ENCODE measurements at places on chromosomes 1 and 21.

DNA sequence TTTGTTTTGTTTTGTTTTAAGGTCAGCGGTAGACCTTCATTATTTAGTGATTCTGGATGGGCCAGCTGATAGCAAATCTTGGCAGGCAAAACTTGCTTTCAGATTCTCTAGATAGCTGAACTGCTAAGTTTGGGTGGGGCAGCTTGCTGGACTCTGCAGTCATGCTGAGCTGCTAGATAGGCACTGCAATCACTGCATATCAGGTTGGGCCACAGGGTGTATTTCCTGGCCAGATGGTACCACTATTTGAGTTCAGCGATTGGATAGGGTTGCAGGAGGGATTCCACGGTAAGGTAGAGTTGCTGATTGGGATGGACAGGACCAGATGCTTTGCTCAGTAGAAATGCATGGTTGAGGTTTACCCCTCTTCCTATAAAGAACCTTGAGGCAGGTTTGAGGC is 579.3 kb upstream of the ADGRL4 start:
- no peak for DNase-seq

DNA sequence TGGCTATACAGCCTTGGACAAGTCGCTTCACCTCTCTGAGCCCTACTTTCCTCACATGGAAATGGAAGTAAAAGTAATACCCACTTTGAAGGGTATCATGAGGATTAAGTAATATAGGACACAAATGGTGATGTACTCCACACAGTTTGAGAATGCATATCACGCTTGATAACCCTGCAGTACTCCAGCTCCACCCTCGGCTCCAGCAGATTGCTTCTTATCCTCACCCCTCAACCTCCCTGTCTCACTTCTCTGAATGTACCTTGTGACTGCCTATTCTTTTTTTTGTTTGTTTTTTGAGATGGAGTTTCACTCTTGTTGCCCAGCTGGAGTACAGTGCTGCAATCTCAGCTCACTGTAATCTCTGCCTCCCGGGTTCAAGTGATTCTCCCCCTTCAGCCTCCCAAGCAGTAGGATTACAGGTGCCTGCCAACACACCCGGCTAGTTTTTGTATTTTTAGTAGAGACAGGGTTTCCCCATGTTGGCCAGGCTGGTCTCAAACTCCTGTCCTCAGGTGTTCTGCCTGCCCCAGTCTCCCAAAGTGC is 55.5 kb downstream of the LDLRAD2 start:
- no peak for DNase-seq

- DNase-seq = no peak
Measured at GRCh38 chr21:33330726-33331125, 6.0 kb downstream of the IFNAR1 start.

GRCh38 chr21:41362605-41363369 is 960 bp downstream of the MX2 start:
- DNase-seq = no peak

DNA sequence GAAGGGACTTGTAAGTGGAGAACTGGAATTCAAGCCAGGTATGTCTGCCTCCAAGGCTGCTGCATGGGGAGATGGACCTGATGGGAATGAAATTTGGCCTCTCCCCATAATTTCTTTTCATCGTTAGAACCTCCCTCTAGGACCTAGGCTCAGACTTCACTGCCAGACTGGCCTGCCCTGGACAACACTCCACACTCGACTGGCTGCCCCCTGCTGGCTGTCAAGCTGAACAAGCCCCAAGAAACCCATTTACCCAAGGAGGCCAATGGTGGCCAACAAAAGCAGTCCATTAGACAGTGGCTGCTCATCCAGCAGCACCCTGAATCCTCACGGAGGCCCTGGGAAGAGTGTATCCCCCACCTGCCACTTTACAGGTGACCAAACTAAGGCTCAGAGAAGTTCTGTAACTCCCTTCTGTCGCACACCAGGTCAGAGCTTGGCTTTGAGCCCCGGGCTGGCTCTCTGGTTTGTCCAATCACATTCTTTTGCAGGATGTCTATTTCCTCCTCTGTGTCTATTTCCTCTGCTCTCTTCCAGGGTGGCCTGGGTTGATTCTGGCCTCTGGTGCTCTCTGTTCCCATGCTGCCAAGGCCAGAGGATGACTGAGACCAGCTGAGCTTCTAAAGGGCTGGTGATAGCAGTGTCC is 3.8 kb downstream of the RNF186 start:
- no peak for DNase-seq

DNA sequence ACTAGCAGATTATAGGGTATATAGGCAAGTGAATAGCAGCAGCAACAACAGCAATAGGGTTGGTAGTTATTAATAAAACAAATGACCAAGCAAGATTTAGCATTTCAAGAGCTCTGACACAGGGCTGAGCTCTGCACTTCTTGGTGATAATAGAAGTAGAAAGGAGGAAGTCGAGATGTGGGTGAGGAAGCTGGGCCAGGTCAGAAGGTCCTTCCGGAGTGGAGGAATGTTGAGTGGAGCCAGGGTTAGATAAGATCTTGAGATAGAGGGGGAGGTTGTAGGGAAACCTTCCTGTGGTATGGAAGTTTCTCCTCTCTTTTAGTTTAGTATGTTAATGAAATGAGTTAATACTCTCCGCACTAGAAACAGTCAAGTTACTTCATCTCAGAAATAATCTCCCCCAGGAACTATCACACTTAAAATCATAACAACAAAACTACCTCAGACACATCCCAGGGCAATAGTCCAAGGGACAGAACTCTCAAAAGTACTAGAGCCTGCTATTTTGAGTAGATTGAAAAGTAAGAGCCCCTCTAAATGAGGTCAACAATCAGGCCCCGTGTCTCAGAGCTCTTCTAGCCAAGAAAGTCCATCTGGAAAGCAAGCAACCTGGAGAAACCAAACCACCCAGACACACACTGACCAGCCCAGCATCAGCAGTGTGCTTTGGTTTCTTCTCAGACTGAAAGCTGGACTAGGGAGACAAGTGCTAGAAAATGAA is 45.4 kb upstream of the ATP1B1 start:
- no peak for DNase-seq

GRCh38 chr1:7372477-7373120 is 398.5 kb upstream of the VAMP3 start:
- no peak for DNase-seq

GRCh38 chr1:205339197-205339702 is 17.5 kb downstream of the KLHDC8A start:
- DNase-seq = no peak

DNA sequence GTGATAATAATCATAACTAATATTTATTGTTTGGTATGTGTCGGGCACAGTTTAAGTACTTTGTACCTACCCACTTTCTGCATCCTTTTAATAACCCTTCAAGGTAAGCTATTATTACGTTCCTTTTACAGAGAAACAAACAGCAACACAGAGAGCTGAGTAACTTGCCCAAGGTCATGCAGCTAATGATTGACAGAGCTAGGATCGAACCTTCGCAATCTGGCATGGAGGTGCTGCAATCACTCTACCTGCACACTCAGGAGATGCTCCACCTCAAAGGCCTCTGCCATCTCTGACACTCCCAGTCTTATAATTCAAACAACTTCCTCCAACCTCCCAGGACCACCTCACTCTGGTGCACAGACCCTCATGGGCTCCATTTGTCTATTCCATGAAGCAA is 137.2 kb downstream of the DMRTA2 start:
- DNase-seq = no peak

DNA sequence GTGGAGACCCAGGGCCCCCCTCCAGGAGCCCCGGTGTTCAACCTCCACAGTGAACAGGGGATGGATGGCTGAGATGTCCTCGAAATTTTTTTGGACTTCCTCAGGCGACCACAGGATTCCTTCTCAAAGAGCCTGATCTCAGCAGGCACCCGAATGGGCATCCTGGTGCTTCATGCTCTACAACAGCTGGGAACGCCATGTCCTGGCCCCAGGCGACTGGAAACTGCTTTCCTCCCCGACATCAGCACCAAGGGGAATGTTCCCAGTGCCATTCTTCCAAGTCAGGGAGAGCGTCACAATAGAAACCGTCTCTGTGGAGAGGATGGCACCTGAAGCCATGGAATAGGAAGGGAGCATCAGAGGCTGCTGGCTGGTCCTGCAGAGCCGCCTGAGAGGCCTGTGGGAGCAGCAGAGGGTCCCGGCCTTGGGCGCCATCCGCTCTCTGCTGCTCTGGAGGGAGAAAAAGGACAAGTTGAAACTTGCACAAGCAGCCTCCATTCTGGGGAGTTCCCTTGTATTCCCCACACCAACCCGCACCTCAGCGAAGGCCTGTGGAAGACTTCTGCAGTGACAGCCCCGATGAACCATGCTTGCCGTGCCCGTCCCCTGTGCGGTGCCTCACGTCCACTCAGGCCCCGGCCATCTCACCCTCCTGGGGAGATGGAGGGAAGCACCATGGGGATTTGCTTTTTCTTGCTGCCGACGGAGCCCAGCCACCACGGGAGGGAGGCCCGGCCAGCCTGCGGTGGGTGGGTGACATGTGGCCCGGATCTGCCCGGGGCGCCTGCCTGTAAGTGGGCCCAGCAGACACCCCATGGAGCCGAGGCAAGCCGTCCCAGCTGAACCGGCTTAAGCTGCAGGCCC is 2.3 kb upstream of the ADARB1 start:
- no peak for DNase-seq

DNA sequence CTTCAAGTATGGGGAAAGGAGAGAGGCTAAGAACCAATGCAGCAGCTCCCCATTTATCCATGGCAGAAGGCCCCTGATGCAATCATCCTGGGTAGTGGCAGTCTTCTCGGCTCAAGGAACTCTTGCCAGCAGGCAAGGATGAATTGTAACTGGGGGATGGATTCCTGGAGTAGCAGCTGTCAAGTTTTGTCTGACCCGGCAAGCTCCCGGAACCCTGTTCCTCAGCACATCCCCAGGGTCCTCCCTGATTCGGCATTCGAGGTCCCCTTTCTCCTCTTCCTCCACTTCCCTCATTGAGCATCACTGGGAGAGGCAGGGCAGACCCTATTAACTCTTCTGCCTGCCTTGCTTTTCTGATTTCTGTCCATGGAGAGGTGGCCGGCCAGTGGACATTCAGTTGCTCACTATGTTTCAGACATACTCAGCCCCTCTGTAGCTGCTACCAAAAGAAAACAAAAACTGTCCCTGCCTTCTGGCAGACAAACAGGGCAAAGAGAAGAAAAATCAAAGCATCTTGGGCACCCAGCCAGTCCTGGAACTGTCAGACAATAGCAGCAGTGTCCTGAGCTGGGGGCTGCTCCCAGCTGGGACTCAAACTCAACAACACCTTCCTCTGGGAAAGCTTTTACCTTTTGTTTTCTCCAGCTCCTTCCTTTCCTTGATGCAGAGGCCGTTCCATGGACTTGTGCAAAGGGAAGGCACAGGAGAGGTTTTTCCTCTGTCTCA is 5.6 kb upstream of the PTCH2 start:
- DNase-seq = no peak

DNA sequence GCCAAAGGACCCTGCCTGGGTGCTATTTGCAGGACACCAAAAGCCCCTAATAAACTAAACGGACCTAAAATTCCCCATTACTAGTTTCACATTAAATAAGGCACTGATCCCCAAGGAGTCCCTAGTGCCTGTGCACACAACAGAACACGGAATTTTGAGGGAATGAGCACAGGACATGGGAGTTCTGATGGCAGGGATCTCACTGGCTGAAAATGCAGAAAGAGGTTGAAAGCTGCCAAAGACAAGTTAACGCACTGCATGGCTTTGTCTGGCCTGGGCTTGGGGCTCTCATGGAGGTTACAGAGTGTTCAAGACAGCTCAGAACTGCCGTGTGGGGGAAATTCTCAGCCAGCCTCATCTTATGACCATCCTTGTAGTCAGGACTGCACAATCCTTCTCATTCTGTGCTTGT is 15.6 kb upstream of the ATP1B1 start:
- DNase-seq = no peak

GRCh38 chr1:15350151-15350550 is 59.5 kb upstream of the EFHD2 start:
- DNase-seq = no peak

GRCh38 chr1:196875935-196876334 is 11.9 kb upstream of the CFHR4 start:
- no peak for DNase-seq

- no peak for DNase-seq
Measured at GRCh38 chr1:173417563-173417962, 59.6 kb upstream of the PRDX6 start.

DNA sequence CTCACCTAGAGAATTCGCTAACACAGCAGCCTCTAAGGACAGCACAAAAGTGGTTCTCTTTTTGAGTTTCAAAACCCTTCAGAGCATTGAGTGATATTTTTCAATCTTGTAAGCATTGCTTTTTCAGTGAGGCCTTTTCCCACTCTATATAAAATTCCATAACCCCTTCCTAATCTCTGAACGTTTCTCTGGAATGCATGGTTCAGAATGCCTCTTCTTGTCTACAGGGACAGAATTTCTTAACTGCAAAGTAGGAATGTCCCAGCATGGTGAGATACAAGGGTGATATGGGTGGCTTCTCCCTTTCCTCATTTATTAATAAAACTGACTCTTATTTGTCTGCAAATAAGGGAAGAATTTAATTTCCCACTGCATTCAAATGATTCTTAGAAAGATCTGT is 377.9 kb downstream of the LTN1 start:
- DNase-seq = no peak

DNA sequence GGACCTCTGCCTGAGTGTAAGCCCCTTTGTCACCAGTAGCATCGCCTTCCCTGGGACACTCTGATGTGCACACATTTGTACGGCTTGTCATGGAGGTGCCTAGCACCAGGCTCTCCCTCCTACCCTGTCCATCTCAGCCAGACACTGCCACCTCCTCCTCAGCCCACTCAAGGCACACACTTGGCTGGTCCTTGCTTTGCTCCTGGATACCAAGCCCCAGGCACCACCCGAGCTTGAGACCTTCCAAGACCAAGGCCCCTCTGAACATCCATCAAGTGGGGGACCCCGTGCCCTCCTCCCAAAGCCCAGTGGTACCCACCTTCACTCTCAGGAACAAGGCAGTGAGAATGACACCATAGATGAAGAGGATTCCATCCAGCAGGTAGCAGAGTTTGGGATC is 78.0 kb downstream of the CD247 start:
- no peak for DNase-seq

DNA sequence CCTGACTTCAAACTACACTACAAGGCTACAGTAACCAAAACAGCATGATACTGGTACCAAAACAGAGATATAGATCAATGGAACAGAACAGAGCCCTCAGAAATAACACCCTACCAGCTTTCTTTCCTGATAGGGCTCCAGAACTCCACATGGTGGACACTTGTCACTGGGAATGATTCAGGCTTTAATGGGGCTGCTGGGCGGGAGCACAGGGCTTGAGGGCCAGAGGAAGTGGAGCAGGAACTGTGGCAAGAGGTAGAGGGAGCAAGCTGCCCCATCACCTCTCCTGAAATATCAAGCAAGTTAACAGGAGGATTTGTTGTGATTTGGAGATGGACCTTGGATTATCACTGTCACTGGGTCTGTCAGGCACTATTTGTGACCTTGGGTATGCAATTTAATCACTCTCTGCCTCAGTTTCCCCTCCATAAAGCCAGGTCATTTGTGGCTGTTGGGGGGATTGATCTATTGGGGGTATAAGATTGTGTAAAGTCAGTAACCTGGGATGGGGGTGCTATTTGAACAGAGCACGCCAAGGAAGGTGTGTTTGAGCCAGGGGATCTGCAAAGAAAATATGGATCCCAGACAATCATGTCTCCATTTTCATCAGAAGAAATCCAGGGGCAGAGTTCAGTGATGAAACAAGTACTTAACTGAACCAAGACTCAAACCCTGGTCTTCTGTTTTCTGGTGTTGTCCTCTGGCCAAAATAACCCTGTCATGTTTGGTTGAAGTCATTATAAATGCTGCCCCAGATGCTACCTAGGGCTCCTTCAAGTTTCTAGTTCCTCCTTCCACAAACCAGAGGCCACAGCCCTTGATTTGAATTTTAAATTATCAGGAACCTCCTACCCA is 25.2 kb downstream of the ETS2 start:
- no peak for DNase-seq
